ENCODE measurements at places on chromosomes 16 and 17.
A peak's percentile ranks its signal among the peaks of the same experiment; 100 is the strongest.

DNA sequence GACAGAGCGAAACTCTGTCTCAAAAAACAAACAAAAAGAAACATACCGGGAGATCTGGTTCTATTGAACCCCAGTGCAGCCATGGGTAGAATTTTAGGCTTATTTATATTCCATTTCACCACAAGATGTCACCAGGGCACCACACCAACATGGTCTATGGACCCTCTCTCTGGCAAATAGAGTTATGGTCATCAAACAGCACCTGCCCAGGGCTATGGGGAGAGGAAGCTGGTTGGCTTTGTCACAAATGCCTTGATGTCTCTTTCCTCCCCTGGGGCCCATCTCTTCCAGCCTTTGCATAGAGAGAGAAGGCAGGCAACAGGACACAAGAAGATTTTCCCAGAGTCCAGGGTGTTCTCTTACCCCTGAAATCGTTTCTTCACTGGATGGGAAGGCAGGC, 128.4 kb downstream of the WWOX start:
- DNase-seq, result no peak

- DNase-seq, result no peak
Observed at GRCh38 chr16:1293921-1294656, 15.3 kb upstream of the UBE2I start.

DNA sequence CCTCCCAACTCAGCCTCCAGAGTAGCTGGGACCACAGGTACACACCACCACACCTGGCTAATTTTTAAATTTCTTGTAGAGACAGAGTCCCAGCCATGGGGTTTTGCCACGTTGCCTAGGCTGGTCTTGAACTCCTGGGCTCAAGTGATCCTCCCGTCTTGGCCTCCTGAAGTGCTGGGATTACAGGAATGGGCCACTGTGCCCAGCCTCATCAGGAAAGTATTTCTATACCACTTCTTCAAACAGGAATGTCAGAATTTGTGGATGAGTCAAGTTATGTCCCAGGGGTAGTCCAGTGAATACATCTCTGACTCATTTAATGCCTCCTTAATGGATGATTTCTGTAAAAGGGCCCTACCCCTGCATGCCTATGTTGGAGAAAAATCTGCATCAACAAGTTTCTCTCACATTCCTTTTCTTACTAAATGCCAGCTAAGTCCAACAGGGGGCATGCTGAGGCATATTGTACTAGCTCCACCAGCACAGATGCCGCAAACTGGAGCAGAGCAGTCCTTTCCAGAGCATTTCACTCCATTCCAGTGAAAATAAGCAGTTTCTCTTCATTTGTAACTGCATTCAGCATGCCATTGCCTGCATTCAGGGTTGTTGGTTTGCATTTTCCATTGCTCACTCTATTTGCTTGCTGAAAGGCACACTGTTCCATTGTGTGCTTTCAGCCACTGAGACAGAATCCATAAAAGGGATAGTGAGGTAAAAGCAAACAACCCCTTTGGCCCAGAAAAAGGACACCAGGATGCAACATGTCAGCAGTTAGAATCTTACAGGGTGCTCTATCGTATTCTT, 5.3 kb upstream of the CAVIN1 start:
- peak; percentile 18 for DNase-seq

- DNase-seq, result no peak
Observed at GRCh38 chr17:63278728-63279442, 167.2 kb downstream of the CYB561 start.

DNA sequence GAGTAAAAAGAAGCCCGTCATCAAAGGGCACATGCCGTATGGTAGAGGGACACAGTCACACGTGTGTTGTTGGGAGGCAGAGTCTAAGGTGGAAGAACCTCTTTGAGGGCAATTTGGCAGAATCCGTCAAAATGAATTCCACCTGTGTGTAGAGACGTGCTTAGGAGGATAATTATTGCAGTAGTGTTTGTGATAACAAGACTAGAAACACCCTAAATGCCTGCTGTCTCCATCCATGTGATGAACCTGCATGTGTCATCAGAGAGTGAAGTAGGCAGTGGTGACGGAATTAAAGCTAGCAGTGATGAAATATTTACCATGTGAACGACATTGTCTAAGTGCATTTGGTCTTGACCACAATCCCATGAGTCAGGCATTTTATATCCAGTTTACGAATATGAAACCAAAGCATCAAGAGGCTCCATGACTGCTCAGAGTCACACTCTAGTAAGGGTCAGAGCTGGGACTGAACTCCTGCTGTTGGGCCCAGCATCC, 61.3 kb upstream of the ADORA2B start:
- no peak for DNase-seq

DNA sequence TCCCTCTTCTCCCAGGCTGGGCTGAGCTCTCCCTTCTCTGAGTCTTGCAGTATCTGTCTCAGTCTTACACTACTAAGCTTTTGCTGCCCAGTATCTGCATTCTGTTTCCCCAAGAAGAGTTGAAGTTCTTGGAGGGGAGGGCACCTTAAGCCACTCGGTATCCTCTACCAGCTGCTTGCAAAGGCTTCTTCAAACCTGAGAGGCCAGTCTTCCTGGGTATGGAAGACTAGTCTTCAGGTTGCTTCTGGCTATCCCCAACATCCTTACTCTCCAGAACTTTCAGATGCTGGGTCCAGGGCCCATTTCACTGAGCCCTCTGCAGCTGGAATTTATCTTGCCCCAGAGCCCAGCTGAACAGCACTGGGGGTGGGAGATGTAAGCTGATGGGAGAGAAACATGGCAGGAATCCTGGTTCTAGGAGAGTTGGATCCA, 20.1 kb downstream of the GP2 start:
- DNase-seq, result no peak

- DNase-seq, result no peak
Observed at GRCh38 chr17:44518032-44518431, 14.8 kb upstream of the GPATCH8 start.

DNA sequence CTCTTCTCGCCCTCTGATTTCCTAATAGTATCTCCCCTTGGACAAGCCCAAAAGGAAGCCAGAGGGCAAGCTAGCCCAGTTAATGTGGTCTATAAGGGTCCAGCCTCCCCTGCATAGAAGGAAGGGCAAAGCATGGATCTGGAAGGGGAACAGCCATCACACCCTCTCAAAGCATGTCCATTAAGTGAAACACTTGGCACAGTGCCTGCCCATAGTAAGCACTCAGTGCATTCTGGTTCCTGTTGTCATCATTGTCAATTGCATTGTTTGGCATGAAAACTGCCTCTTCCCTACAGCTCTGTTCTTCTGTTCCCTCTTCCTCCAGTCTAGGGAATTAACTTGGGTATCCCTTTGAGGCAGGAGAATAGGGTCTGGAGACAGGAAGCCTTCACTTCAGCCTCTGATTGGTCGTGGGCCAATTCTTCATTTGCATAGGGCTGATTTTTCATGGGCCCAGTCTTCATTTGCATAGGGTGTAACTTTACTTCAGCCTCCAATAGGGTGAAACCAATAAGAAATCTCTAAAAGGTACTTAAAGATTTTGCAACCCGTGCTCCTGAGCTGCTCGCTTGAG, 81.4 kb downstream of the C17orf67 start:
- no peak for DNase-seq

DNA sequence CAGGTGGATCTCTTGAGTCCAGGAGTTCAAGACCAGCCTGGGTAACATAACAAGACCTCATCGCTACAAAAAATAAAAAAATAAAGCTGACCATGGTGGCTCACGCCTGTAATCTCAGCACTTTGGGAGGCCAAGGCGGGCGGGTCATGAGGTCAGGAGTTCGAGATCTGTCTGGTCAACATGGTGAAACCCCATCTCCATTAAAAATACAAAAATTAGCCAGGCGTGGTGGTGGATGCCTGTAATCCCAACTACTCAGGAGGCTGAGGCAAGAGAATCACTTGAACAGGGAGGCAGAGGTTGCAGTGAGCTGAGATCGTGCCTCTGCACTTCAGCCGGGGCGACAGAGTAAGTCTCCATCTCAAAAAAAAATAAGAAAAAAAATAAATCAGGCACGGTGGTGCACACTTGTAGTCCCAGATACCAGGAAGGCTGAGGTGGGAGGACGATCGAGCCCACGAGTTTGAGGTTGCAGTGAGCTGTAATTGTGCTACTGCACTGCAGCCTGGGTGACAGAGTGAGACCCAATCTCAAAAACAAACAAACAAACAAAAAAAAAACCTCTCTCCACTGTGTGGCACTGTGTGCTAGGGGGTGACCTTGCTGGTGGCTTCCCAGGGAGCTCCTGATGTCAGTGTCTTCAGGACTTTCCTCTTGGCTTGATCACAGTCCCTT, 19.8 kb upstream of the MAPK3 start:
- DNase-seq, result no peak

DNA sequence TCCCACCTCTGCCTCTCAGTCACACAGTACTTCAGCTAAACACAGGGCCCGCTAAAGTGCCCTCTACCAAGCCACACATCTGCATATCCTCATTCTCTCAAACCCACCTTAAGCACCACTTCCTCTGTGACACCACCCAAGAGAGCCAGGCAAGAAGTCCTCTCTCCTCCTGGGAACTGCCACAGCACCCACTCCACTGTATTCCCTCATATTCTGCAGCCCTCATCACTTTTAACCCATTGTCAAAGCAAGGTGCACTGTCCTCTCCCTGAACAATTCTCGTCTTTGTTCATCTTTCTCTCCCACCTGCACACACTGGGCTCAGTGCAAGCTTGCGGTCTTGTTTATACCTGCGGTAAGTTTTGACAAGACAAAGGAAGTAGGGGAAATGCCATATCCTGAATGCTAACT, 13.6 kb downstream of the CHD9 start:
- DNase-seq, result no peak

DNA sequence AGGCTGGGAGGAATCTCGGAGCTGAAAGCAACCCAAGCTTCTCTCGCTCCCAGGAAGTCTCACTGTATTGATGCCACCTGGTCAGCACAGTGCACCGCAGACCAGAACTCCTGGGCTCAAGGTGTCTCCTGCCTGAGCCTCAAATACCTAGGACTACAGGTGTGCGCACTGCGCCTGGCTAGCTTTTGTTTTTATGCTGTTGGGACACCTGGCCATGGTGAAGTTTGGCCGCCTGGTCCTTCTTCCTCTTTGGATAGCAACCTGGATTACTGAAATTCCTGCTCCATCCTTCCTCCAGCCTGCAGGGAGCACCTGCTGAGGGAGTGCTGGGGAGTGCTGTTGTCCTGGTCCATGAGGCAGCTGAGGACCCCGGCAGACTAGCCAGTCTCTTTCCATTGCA, 56.6 kb downstream of the COTL1 start:
- no peak for DNase-seq

DNA sequence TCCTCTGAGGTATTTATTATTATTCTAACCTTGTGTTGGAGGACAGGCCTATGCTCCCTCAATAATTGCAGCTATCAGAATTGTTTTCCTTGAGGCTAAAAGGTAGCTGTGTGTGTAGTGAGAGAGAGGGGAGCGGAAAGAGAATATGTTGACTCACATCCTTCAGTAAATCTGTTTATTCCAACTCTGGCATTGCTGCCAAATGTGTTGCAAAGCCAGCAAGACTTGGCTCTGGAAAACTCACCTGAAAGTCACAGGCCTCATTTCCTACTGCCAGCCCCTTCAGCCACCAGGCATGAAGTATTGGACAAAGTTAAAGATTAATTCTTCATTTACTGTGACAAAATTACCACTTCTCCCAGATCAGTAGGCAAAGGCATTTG, 9.6 kb downstream of the CA10 start:
- DNase-seq, result no peak

GRCh38 chr17:50151937-50152547, 1.6 kb upstream of the PPP1R9B start:
- DNase-seq, result peak; percentile 17

DNA sequence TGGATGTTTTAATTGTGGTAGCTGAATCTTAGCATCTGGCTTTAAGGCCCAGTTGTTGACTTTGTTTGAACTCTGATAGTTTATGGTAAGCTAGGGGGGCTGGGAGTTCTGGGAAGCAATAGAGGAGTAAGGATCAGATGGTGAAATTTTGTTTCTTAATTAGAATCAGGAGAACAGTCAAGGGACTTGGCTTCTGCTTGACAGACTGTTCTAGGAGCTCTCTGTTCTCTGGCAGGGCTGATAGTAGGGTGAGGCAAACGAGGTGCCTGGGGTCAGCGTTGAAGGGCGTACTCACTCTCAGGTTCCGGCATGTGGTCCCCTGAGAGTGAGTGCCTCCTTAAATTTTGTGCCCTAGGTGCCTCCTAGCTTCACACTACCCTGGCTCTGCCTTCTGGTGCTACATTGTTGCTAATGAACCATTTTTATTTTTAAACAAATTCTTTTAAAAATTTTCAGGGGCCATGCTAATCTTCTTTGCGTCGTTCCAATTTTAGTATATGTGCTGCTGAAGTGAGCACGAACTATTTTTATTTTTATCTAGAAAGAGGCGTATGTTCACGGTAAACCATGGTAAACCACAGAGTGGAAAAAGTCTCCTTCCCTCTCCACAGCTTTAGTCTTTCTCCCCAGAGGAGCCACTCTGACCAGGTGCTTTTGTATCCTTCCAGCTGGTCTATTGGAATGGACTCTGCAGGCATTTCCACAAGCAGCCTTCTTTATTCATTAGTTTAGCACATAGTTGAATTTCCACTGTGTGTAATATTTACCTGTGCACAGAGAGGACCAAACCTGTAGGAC, 19.7 kb downstream of the SLC7A6 start:
- no peak for DNase-seq

- no peak for DNase-seq
Observed at GRCh38 chr17:64459284-64459747, 10.4 kb downstream of the MILR1 start.
